ENCODE measurements at places on chromosomes 11 and 22. TPM values are rescaled to one million over a fixed set of nuclear protein-coding genes. Genes with fewer than 3 reads are reported as not detected.

SLC5A1 gene
- polyA plus RNA-seq = 2.8 TPM

FGF3 gene
- polyA plus RNA-seq = not detected

CD248 gene
- 3.0 TPM for polyA plus RNA-seq

MYOD1 gene
- polyA plus RNA-seq = not detected

OR52N4 gene
- not detected for polyA plus RNA-seq

OR51B4 gene
- polyA plus RNA-seq = not detected

OR51E2 gene
- not detected for polyA plus RNA-seq

NCAPH2 gene
- polyA plus RNA-seq = 45.3 TPM

GAL gene
- polyA plus RNA-seq = not detected

CCDC81 gene
- polyA plus RNA-seq = not detected

GRM5 gene
- not detected for polyA plus RNA-seq

PRMT3 gene
- 6.6 TPM for polyA plus RNA-seq

PGR gene
- polyA plus RNA-seq = 0.09 TPM

C11orf52 gene
- polyA plus RNA-seq = 16.8 TPM

SPTY2D1 gene
- polyA plus RNA-seq = 9.2 TPM

SYT7 gene
- 8.4 TPM for polyA plus RNA-seq

FUT4 gene
- 3.5 TPM for polyA plus RNA-seq

CFAP68 gene
- 23.4 TPM for polyA plus RNA-seq

KRTAP5-8 gene
- not detected for polyA plus RNA-seq

GDPD4 gene
- not detected for polyA plus RNA-seq

EIF3F gene
- 442 TPM for polyA plus RNA-seq

MMP10 gene
- not detected for polyA plus RNA-seq

CRYBB3 gene
- polyA plus RNA-seq = not detected

CYTH4 gene
- polyA plus RNA-seq = 18.8 TPM

GLYATL1B gene
- polyA plus RNA-seq = not detected

OR52R1 gene
- polyA plus RNA-seq = not detected

SYT13 gene
- 8.1 TPM for polyA plus RNA-seq

DDI1 gene
- not detected for polyA plus RNA-seq

CDHR5 gene
- polyA plus RNA-seq = 29.4 TPM

TCP11L1 gene
- 4.2 TPM for polyA plus RNA-seq

UCP3 gene
- polyA plus RNA-seq = 1.9 TPM

ART1 gene
- polyA plus RNA-seq = 1.2 TPM

POU2AF1 gene
- 1.2 TPM for polyA plus RNA-seq

OR4D6 gene
- polyA plus RNA-seq = not detected

OR4A16 gene
- polyA plus RNA-seq = not detected

PDGFD gene
- polyA plus RNA-seq = 2.4 TPM

LRRC10B gene
- polyA plus RNA-seq = not detected

MS4A12 gene
- 356 TPM for polyA plus RNA-seq

BDNF gene
- 0.10 TPM for polyA plus RNA-seq

FIBIN gene
- polyA plus RNA-seq = 4.6 TPM

RIC3 gene
- 4.7 TPM for polyA plus RNA-seq

OR52E8 gene
- not detected for polyA plus RNA-seq

SHISA8 gene
- polyA plus RNA-seq = not detected

MS4A6E gene
- not detected for polyA plus RNA-seq

SERGEF gene
- 24.0 TPM for polyA plus RNA-seq

XKR3 gene
- 0.60 TPM for polyA plus RNA-seq

FAM111B gene
- polyA plus RNA-seq = 2.1 TPM

FGF19 gene
- polyA plus RNA-seq = not detected

Measured in sigmoid colon (tissue), 7 donors.